ENCODE measurements at places on chromosomes 1 and 21. TPM values are rescaled to one million over a fixed set of nuclear protein-coding genes. Genes with fewer than 3 reads are reported as not detected.
A peak's percentile ranks its signal among the peaks of the same experiment; 100 is the strongest.

KCNJ9 gene
- 0.36 TPM for polyA plus RNA-seq

KIF17 gene
- 1.2 TPM for polyA plus RNA-seq

MTR gene
- 20.2 TPM for polyA plus RNA-seq

ABL2 gene
- polyA plus RNA-seq, result 8.7 TPM

FAM131C gene
- 1.1 TPM for polyA plus RNA-seq

- no peak for DNase-seq
- no peak overlapping the region for H3K4me3 ChIP-seq
- peaks cover under 1% of the 10 kb centered on the region for H3K4me1 ChIP-seq
- no peak overlapping the region for H3K27ac ChIP-seq
- no peaks in the 10 kb centered on the region for H3K27me3 ChIP-seq
Observed at GRCh38 chr1:2179283-2180013, 15.1 kb downstream of the FAAP20 start.

DNA sequence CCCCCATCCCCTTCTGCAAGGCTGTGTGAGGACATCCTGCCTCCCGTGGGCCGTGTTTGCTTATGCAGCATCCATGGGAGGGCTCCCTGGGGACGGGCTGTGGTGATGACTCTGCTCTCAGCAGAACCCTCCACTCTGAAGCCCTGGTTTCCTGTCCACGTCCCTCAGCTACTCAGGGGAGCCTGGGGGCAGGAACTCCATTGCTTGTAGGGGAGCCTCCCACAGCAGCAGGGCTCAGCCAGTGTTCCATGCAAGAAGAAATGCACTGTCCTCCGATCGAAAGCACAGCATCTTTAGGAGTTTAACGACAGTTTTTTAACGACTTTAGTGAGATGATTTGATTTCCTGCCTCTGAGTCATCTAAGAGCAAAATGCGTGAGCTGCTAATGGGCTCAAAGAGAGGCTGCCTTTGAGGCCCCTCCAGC is 8.3 kb upstream of the KCNAB2 start:
- no peak overlapping the region for H3K27ac ChIP-seq
- no peak overlapping the region for H3K4me3 ChIP-seq
- H3K27me3 ChIP-seq, result no peaks in the 10 kb centered on the region
- peaks cover 8% of the 10 kb centered on the region for H3K36me3 ChIP-seq
- H3K4me1 ChIP-seq, result peaks cover 5% of the 10 kb centered on the region

DNA sequence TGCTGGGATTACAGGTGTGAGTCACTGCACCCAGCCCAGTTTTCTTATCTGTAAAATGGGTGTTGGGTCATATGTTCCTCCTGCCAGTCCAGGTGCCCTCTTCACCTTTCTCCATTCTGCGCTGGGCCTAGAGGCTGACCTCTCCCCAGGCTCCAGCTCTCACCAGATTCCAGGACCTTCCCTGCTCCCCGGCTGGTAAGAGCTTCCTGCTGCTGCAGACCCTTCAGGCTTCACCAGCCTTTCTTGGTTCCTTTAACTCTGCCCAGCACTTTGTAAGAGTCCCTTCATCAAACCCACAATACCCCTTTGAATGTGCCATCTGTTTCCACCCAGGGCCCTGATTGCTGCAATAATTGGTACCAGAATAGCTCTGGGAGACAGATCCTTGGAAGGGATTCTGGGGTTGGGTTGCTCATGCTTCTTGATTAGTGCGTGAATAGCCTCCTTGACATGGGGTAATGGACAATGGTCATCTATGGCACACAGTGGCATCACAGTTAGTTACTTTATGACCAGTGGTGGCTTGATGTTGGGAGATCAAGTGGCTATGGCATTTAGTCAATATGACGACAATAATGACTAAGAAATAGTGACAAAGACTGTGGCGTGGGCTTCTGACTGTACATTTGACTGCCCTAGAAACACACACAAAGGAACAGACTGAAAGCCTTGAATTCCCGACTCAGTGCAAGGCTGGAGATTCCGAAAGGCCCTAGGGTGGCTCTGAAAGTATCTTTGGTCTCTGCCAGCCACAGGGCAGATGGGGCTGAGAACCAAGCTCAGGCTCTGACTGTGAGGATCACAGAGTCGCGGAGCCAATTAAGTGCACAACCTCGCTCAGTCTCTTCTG is 67.3 kb downstream of the SLC9A1 start:
- no peak overlapping the region for H3K4me3 ChIP-seq
- no peaks in the 10 kb centered on the region for H3K4me1 ChIP-seq
- no peaks in the 10 kb centered on the region for H3K36me3 ChIP-seq

DNA sequence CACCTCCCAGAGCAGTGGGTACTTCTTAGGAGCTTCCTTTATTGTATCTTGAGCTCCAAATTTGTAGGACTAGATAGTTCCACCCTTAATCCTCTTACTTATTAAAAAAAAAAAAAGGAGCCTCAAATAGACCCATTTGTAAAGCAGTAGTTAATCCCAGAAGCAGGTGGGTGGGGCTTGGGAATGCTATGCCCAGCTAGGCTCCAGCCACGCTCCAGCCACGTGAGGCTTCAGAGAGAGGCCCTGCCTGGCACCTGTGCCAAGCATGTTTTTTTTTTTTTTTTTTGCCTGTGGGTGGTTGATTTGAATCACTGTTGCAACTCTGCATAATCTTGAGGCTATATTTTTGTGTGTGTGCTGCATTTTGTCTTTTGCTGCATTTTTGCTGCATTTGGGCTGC is 7.0 kb downstream of the CACNA1E start:
- peaks cover 10% of the 10 kb centered on the region for H3K4me1 ChIP-seq
- peaks cover 32% of the 10 kb centered on the region for H3K27me3 ChIP-seq
- no peak for DNase-seq
- H3K27ac ChIP-seq, result no peak overlapping the region
- H3K36me3 ChIP-seq, result no peaks in the 10 kb centered on the region
- H3K4me3 ChIP-seq, result no peak overlapping the region

DNA sequence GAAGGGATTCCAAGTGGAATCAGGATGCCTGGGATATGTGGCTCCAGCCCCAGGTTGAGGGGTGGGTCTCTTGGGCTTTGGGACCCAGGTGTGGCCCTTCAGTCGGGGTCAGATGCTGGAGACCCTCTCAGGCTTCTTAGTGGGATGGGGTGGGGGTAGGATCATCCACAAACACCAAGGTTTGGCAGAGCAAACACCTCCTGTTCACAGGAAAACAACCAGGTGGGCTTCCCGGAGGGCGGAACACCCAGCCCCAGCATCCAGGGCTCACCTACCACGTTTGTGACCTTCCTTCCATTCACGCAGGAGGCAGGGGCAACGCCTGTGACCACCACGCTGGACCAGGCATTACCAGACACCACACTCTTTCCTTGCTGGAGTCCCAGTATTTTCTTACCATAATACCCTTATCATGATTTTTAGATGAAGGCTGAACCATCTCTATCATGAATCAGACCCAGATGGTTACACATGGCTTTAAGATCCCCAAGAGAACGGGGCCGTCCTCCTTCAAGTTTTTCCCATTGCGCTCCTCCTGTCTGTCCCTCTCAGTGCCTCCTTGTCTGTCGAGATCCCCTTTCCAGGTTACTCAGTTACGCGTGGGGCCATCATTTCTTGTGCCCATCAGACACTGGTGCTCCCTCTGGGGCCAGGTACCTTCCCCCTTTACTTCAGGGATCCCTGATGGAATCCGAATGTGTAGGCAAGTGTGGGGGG is 428.2 kb downstream of the NPHP4 start:
- no peaks in the 10 kb centered on the region for H3K27me3 ChIP-seq
- no peaks in the 10 kb centered on the region for H3K36me3 ChIP-seq
- H3K27ac ChIP-seq, result no peak overlapping the region
- no peak for DNase-seq
- H3K4me1 ChIP-seq, result no peaks in the 10 kb centered on the region
- H3K4me3 ChIP-seq, result no peak overlapping the region

- H3K4me1 ChIP-seq, result no peaks in the 10 kb centered on the region
- H3K27me3 ChIP-seq, result no peaks in the 10 kb centered on the region
- DNase-seq, result no peak
- no peak overlapping the region for H3K4me3 ChIP-seq
Observed at GRCh38 chr1:109630081-109630897, 10.7 kb downstream of the AMPD2 start.

DNA sequence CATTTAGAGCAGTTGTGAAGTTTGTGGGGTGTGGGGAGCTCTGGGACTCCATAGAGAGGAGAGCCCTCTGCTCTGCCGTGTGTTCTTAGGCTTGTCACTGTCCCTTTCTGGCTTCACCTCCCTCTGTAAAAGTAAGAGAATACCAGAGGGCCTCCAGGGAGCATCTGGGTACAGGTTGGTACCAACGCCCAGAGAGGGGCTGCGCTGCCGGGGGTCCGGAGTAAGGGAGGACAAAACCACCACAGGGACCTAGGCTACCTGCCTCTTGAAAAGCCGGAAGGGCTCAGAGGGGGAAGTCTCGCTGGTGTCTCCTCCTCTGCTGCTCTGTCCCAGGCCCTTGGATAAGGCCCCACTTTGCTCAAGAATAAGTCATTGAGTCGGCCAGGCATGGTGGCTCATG is 3.1 kb upstream of the TINAGL1 start:
- no peaks in the 10 kb centered on the region for H3K36me3 ChIP-seq
- DNase-seq, result no peak
- peaks cover 63% of the 10 kb centered on the region for H3K4me1 ChIP-seq
- no peak overlapping the region for H3K4me3 ChIP-seq
- no peak overlapping the region for H3K27ac ChIP-seq
- H3K27me3 ChIP-seq, result no peaks in the 10 kb centered on the region

GRCh38 chr1:51420867-51421627 is 90.7 kb upstream of the TTC39A start:
- H3K4me3 ChIP-seq, result no peak overlapping the region
- no peak for DNase-seq
- peaks cover 9% of the 10 kb centered on the region for H3K36me3 ChIP-seq
- H3K27me3 ChIP-seq, result no peaks in the 10 kb centered on the region

DNA sequence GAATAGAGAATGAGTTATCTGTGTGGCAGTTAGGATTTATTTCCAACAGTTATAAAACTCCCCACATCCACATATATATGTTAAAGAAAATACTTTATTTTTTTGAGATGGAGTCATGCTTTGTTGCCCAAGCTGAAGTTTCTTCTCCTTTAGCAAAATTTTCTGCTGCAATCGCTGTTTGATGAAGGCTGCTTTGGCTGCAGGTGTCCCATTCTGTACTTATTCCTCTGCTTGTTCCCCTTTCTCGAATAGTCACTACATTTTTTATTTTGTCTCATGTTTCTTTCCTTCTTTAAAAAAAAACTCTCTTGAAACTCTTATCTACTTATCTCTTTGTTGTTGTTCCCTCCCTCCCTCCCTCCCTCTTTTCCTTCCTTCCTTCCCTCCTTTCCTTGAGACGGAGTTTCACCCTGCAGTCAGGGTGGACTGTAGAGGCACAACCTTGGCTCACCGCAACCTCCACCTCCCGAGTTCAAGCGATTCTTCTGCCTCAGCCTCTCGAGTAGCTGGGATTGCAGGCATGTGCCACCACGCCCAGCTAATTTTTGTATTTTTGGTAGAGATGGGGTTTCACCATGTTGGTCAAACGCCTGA is 10.6 kb downstream of the OR2W3 start:
- no peak overlapping the region for H3K4me3 ChIP-seq
- no peaks in the 10 kb centered on the region for H3K4me1 ChIP-seq
- H3K27ac ChIP-seq, result no peak overlapping the region
- no peaks in the 10 kb centered on the region for H3K36me3 ChIP-seq
- no peaks in the 10 kb centered on the region for H3K27me3 ChIP-seq

DNA sequence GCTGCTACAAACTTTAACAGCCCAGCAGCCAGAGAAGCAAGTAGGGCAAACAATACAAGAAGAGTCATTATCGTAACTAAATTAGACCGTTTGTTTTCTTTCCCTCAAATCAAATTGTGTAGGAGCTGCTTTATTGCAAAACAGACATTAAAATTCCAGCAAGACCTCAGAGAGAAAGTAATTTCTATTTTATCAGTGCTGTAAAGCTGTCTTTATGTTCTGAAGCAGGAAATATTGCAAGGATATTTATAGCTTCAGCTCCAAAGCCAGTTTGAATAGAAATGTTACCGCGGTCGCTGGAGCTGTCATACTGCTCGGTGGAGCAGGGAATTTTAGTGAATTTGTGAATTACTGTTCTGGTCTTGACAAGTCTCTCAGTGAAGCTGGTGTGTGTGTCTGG is 503.8 kb upstream of the PLXNA2 start:
- H3K4me1 ChIP-seq, result no peaks in the 10 kb centered on the region
- H3K27ac ChIP-seq, result no peak overlapping the region
- no peaks in the 10 kb centered on the region for H3K27me3 ChIP-seq

- H3K27me3 ChIP-seq, result no peaks in the 10 kb centered on the region
- no peak overlapping the region for H3K27ac ChIP-seq
- H3K36me3 ChIP-seq, result no peaks in the 10 kb centered on the region
- DNase-seq, result no peak
- no peak overlapping the region for H3K4me3 ChIP-seq
- H3K4me1 ChIP-seq, result no peaks in the 10 kb centered on the region
Observed at GRCh38 chr1:220544901-220545303, 17.0 kb downstream of the MARK1 start.

DNA sequence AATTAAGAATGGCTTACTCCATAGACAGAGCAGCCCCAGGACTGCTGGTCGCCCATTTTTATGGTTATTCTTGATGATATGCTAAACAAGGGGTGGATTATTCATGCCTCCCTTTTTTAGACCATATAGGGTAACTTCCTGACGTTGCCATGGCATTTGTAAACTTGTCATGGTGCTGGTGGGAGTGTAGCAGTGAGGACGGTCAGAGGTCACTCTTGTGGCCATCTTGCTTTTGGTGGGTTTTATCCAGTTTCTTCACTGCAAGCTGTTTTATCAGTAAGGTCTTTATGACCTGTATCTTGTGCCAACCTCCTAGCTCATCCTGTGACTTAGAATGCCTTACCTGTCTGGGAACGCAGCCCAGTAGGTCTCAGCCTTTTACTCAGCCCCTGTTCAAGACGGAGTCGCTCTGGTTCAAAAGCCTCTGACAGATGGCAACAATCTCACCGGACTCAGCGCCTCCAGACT is 5.2 kb upstream of the AGPAT3 start:
- H3K27ac ChIP-seq, result no peak overlapping the region
- H3K4me3 ChIP-seq, result no peak overlapping the region
- H3K36me3 ChIP-seq, result no peaks in the 10 kb centered on the region
- peaks cover 5% of the 10 kb centered on the region for H3K4me1 ChIP-seq
- no peak for DNase-seq

DNA sequence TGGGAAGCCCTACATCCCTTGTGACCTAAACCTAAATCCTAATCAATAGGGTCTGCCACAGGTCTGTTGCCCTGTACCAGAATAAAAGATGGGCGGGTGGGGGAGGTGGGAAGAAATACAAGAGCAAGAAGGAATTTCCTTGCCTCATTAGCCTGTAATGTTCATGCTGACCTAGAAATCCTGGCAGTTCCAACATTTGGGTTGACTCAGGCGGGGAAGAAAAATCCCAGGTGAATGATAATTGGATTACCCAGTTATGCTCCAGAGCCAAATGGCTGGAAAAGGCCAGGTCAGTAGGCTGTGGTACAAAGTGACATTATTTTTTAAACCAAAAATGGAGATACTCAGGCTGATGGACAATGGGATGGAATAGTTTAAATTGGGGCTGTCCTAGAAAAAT is 27.3 kb upstream of the A3GALT2 start:
- no peaks in the 10 kb centered on the region for H3K27me3 ChIP-seq
- peak overlapping the region; percentile 81 for H3K27ac ChIP-seq
- H3K4me1 ChIP-seq, result peaks cover 41% of the 10 kb centered on the region

GRCh38 chr21:37088186-37088735 is 15.2 kb downstream of the TTC3 start:
- no peak for DNase-seq
- peaks cover 3% of the 10 kb centered on the region for H3K4me1 ChIP-seq
- no peaks in the 10 kb centered on the region for H3K27me3 ChIP-seq
- no peak overlapping the region for H3K4me3 ChIP-seq

GRCh38 chr1:241775021-241775420 is 73.0 kb upstream of the EXO1 start:
- DNase-seq, result no peak
- no peak overlapping the region for H3K27ac ChIP-seq
- no peak overlapping the region for H3K4me3 ChIP-seq
- no peaks in the 10 kb centered on the region for H3K4me1 ChIP-seq
